NCI-H187 (cell line): ENCODE measurements at places on chromosomes 7 and 10.

DNA sequence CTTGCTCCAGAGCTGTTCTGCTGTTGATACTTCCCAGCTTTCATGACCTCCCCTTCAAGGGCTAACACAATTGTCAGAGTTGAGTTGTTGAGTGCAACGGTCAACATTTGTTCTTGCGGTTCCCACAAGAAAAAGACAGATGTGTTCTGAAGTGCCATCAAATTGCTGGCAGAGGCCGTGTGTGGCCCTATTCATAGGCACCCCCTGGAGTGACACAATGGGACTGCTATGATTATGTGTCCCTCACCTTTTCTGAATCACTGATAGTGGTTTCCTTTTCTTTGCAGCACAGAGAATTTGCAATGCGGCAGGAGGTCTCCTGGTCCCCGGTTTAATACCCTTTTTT, 5.8 kb upstream of the IGFBP1 start:
- peak; percentile 60 for DNase-seq

DNA sequence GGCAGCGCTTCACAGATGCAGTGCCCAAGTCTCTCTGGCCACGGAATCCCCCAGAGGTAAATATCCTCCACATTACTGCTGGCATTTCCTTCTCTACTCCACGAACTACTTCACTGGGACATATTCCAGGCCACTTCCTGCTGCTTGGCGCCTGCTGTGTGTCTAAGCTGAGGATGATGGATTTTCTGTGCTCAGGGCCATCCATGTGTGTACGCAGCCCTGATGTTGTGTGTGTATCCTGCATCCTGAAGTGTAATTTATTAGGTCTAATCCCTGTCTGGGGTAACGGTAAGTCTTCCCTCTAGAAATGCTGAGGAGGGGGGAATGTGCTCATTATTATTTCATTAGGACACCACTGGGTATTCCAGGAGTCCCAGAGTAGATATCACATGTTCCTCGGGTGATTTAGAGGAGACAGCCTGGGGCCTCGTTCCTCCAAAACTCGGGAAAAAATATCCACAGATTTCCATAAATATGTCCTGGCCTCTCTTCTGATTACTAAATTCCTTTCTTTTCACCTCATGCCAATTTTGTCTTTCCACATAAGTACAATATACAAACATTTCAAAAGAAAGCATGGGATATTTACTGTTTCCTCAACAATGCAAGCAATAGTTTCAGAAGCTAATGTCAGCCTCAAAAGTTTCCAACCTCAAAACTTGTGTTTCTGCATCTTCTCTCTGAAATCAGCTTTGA, 25.5 kb upstream of the HABP2 start:
- no peak for DNase-seq

- DNase-seq: no peak
Measured at GRCh38 chr10:44908066-44908749, 2.9 kb upstream of the TMEM72 start.

GRCh38 chr7:67671006-67671548, 674.4 kb downstream of the TYW1 start:
- no peak for DNase-seq
